Effector memory CD8-positive, alpha-beta T cell (primary cell): ENCODE measurements at places on chromosomes 13 and 19.

DNA sequence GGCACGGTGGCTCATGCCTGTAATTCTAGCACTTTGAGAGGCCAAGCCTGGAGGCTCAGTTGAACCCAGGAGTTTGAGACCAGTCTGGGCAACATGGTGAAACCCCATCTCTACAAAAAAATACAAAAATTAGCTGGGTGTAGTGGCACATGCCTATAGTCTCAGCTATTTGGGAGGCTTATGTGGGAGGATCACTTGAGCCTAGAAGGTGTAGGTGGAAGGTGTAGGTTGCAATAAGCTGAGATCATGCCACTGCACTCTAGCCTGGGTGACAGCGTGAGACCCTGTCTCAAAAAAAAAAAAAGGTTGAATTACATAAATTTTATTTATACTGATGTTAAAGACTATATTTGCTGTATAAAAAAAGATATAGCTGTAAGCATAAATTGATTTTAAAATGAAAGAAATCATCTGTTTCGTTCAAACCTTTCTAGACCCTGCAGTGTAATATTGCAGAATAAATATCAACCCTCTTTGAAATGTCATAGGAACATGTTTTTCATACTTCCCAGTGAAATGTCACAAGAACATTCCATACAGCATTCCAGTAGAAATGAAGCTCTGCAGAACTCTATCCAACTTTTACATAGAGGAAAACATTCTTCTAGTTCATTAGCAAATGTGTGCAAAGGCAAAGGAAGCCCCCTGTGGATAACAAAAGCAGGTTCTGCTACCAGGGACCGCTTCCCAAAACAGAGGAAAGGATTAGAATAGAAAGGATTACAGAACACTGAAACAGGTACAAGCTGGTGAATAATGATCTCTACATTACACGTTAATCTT lies 76.0 kb downstream of the CAB39L start:
- no peak for DNase-seq

DNA sequence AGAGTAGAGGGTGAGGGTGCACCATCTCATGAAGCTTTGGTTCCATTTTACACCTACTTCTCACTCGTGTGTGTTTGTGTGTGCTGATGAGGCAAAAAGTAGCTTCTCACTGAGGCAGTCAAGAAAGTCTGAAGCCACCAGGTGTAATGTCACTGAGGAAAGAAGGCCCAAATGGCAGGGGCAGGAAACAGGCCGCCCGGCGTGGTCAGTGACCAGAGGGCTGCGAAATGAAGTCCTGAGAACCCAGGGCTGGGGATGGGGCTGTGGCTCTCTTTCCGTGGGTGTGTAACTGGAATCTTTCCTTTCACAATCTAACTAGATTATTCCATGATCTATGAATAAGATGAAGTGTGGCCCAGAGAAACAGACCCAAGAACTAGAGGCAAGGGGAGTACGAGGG lies 25.5 kb upstream of the TFDP1 start:
- no peak for DNase-seq

DNA sequence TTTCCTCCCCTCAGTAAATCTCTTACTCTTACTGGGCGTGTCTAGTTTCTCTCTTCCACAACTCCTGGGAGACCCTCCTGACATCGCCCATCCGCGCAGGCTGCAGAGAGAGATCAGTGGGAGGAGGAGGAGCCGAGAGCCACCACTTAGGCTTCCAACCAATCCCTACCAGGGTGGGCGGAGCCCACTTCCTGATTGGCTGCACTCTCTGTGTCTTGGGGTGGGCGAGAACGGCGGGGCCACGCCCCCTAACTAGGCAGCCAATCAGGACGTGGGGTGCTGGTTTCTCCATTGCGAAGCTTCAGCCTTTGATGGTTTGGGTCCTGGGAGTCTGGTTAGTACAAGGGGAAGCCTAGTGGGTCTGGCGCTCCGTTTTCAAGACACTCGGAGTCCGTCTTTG lies at the start of gene PMIS2:
PMIS2 (plus strand) TSS at position 326 of the 400 bp plus-strand sequence. CDS start 87 bp downstream, outside the sequence.
- no peak for DNase-seq

GRCh38 chr13:18952225-18953016 lies 229.2 kb downstream of the TUBA3C start:
- no peak for DNase-seq

GRCh38 chr19:35932291-35932936 lies 3.8 kb upstream of the LRFN3 start:
- DNase-seq = no peak

DNA sequence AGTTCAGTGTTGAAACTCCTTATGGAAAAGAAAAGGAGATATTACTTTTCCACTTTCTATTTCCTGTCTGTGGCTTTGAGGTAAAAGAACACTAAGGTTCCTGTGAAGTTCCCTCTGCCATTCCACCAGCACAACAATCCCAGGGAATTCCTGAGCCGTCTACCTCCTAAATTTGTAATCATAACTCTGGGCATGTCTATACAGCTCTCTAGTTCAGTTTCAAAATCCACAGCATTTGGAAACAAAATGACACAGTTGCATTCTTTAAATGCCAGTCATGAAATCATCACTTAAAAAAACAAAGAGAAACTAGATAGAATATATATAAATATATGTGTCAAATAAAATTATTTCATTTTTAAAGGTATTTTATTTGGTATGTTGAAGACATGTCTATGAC lies 9.0 kb upstream of the THSD1 start:
- no peak for DNase-seq

DNA sequence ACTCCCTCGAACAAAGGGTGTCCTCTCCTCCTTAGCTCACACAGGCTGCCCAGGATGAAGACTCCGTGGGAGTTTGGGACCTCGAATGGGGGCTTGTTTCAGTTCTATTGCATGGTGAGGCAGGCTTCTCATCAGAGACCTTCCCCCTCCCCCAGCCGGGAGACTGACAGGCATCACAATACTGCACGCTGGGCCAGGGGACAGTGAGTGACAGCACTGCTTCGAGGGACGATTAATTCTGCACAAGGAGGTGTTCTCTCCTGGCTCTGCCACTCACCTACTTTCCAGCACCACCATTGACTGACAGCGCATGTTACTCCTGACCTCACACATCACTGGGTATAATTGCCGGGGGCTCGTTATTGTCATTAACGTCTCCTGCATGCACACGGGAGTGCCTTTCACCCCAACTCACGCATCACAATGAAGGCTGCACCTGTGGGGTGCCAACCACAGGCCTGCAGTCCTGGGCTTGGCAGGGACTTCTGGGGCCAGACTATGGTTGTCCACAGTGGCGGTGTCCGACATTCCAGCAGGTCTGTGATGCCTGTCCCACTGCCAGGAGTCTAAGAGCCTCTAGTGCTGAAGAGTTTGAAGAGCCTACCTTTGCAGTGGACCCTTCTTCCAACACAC lies 412.2 kb upstream of the TSHZ3 start:
- no peak for DNase-seq

GRCh38 chr13:110236831-110237261 lies 70.1 kb downstream of the COL4A1 start:
- no peak for DNase-seq

- no peak for DNase-seq
These were observed 127.2 kb downstream of the SOX1 start for GRCh38 chr13:112194167-112194530.

GRCh38 chr19:1841209-1841924 lies 6.9 kb downstream of the REXO1 start:
- DNase-seq = no peak

- no peak for DNase-seq
These were observed 66.7 kb downstream of the FRY start for GRCh38 chr13:32098272-32098671.

DNA sequence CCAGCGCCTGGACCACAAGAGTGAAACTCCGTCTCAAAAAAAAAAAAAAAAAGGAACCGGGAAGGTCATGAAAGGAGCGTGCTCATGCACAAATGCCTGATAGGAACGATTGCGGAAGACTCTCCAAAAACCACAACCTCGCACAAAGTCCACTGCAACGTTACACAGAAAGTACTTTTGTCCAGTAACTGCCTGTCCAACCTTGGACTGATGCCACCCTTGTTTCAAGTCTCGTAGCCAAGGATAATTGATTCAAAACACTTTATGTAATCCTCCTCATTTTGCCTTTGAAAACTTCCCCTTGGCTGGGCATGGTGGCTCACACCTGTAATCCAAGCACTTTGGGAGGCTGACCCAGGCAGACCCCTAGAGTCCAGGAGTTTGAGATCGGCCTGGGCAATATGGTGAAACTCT lies 13.7 kb downstream of the LGALS7 start:
- no peak for DNase-seq

DNA sequence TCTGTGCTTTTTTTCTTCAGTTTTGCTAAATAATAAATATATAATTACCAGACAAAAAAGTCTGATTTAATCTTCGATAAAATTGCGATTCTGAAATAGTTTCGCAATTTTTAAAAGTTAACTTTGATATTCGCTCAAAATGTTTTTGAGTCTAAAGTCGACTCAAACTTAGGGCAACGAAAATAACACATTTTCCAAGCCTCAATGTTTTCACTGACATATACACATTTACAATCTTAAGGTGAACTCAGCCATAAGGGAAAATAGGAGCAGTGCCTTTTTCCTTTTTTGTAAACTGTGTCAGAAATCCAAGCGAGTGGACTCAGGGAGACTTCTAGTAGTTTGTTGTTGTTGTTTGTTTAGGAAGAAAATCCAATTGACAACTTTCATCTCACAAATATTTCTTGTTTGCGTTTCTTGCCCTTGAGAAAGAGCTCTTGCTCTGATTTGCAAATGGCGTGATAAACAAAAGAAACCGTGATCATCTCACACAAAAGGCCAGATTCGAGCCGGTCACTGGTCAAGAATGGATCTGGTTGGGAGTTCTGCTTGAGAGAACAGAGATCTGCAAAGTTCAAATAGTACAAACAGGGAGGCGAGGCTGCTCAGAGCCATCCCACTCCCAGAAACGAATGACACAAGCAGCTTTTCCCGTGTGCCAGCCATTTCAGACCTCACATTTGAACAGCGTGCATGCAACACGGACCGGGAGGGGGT lies 2.1 kb downstream of the SOX21 start:
- DNase-seq = no peak

DNA sequence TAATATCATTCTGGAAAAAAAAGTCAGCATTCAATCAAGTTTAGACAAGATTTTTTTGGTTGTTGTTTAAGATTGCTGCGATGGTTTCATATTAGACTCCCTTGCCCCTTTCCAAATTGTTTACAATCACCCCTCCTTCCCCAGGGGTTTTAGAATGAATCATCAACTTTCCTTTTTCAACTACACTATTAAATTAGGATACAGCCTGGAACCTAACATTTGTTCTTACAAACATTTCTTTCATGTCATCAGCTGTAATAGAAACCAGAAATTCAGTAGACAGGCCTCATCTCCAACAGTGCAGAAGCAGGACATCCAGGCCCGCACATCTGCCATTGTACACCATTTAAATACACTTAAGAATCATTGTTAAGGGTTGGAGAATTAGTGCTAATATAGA lies 44.4 kb upstream of the WDFY2 start:
- DNase-seq = no peak

DNA sequence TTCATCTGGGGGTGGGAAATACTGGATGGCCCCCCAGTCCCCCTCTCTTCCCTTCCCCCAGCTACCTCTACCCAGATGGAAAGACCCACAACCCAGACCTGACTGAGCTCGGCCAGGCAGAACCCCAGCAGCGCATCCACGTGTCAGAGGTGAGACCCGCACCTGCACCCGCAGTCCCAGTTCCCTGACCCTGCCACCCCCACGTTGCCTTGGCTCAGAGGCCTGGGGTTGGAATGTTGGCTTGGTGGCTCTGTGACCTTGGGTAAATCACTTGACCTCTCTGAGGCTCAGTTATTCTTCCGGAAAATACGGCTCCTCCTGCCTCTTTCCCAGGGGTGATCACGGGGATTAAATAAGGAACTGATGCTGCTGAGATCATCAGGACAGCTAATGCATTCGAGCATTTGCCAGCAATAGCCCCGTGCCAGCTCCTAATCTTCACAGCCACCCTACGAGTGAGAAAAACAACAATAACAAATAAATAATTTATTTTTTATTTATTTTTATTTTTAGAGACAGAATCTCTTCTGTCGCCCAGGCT lies 12.3 kb downstream of the CBLC start:
- DNase-seq = no peak

DNA sequence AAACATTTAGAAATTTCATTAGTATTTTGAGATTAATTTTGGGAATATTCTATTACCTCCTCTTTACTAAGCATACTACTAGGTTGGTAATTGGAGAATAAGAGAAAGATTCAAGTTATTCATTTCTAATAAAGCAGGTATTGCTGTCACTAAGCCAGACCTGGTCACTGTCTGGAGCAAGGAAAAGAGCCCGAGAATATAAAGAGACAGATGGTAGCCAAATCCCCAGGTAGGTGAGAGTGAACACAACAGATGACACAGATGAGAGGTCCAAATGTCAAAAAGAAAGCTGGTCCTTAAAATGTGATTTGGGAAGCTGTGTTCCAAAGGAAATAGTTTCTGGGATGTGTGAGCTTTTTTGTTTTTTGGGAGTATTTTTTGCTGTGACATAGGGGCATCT lies 128.6 kb downstream of the ZNF100 start:
- DNase-seq = no peak

DNA sequence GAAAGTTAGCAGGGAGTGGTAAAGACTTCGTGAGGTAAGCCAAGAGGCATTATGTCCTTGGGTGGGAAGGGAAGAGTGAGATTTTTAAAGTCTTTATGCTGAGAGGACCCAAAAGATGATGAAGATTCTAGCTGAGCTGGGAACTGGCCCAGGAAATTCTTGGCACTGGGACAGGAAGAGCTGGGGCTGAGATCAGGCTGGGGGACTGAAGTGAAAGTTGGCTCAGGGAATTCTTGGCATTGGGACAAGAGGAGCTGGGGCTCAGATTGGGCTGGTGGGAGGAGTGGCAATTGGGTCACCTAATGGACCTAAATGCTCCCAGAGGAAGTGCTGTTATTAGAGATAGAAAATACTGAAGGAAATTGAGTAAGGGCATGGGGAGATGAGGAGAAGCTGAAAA lies 8.8 kb downstream of the SCEL start:
- DNase-seq = no peak

DNA sequence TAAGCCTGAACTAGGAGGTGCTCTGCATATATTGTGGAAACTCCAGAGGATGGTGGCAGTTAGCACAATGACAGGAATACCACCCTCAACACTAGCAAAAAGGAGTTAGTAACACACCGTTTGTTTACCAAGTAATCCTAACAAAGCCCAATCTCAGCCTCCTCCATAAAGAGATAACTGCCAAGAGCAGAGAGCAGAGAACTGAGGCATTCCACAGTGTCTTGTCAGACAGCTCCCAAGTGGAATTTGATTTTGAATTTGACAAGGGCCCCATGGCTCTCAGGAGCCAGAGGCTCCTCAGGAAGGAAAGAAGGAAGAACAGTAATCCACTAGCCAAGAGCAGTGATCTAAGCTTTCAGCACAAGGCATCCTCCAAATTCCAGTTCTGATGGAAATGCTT lies 298.6 kb downstream of the DCLK1 start:
- DNase-seq = no peak

DNA sequence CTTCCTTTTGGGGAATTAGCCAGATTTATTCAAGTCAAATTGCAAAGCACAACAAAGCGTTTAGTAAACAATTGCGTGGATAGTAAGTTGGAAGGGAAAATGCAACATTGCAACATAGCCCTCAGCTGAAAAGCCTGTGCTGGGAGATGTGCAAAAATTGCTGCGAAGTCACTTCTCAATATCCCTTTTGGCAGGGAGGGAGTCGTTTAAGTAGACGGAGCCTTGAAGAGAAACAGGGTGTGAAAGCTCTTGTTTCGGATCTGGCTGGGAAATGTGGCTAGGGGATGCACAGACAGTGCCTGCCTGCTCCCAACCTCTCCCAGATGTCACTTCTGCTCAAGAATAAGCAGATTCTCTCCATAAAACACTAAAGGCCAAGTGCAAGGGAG lies 56.8 kb downstream of the SLC7A1 start:
- no peak for DNase-seq

GRCh38 chr13:63902141-63902540 lies 2486.5 kb upstream of the PCDH20 start:
- no peak for DNase-seq
